HT1080 (cell line): ENCODE measurements at places on chromosomes 1 and 21. TPM values are rescaled to one million over a fixed set of nuclear protein-coding genes. Genes with fewer than 3 reads are reported as not detected.

Gene BARHL2
- total RNA-seq: not detected in 2 replicates

Gene AK2
- 168 and 183 TPM in 2 replicates for total RNA-seq

Gene SASS6
- total RNA-seq: 11.1 and 12.1 TPM in 2 replicates

Gene IVL
- 0.26 and 0.33 TPM in 2 replicates for total RNA-seq

Gene LMOD1
- not detected in 2 replicates for total RNA-seq

Gene LCE6A
- total RNA-seq: not detected in 2 replicates

Gene KPNA6
- 35.7 and 40.0 TPM in 2 replicates for total RNA-seq

Gene S100A5
- total RNA-seq: 0.53 and 2.4 TPM in 2 replicates

Gene FALEC
- not detected in 2 replicates for total RNA-seq

Gene EXTL2
- 19.6 and 24.1 TPM in 2 replicates for total RNA-seq

Gene CEP104
- 16.1 and 22.8 TPM in 2 replicates for total RNA-seq

Gene VCAM1
- not detected in 2 replicates for total RNA-seq

Gene GUCA2A
- total RNA-seq: 0.69 TPM in 1 of 2 replicates, not detected in the other

Gene NOS1AP
- 0.37 and 1.8 TPM in 2 replicates for total RNA-seq

Gene CD5L
- total RNA-seq: 0.27 TPM in 1 of 2 replicates, not detected in the other

Gene LBR
- 37.8 and 45.9 TPM in 2 replicates for total RNA-seq

Gene RHD
- total RNA-seq: not detected in 2 replicates

Gene FBLIM1
- 80.6 and 82.6 TPM in 2 replicates for total RNA-seq

Gene PKP1
- not detected in 2 replicates for total RNA-seq

Gene FNDC5
- total RNA-seq: 1.4 TPM in 1 of 2 replicates, not detected in the other

Gene OR14K1
- not detected in 2 replicates for total RNA-seq

Gene TBX15
- total RNA-seq: 0.03 and 0.20 TPM in 2 replicates

Gene PTPN22
- total RNA-seq: 8.8 and 10.9 TPM in 2 replicates

Gene FAM110D
- total RNA-seq: 0.10 and 0.19 TPM in 2 replicates

Gene TMEM200B
- 0.07 and 0.56 TPM in 2 replicates for total RNA-seq

Gene TMEM269
- total RNA-seq: 0.03 TPM in 1 of 2 replicates, not detected in the other

Gene GUCA2B
- total RNA-seq: not detected in 2 replicates

Gene ELAPOR1
- 0.73 and 1.3 TPM in 2 replicates for total RNA-seq

Gene FAM131C
- total RNA-seq: 0.30 and 2.1 TPM in 2 replicates

Gene AUNIP
- total RNA-seq: 12.8 and 15.8 TPM in 2 replicates

Gene EVA1C
- total RNA-seq: not detected in 2 replicates

Gene NTRK1
- 0.60 and 1.3 TPM in 2 replicates for total RNA-seq
